ENCODE measurements at places on chromosomes 11 and 22.
A peak's percentile ranks its signal among the peaks of the same experiment; 100 is the strongest.

DNA sequence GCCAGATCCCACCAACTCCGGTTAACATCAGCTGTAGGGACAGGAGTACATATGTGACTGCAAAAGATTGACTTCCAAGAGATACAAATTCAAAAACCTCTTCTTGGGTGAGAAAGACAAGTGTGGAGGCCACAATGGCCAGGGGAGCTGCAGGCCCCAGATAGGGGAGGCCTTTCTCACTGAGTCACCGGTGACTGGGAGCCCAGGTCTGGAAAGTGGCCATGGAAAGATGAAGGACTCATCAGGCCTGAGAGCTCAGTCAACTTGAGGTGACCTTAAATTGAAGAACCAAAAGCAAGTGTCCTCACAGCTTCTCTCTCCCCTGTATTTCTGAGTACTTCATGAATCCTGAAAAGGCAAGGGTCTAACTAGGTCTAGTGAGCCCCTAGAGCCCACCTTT, 90.4 kb upstream of the CLPB start:
- DNase-seq: no peak

GRCh38 chr11:77589181-77589520, 602 bp upstream of the AQP11 start:
- no peak for DNase-seq

- no peak for DNase-seq
Observed at GRCh38 chr11:44550123-44550522, 15.3 kb upstream of the CD82 start.

DNA sequence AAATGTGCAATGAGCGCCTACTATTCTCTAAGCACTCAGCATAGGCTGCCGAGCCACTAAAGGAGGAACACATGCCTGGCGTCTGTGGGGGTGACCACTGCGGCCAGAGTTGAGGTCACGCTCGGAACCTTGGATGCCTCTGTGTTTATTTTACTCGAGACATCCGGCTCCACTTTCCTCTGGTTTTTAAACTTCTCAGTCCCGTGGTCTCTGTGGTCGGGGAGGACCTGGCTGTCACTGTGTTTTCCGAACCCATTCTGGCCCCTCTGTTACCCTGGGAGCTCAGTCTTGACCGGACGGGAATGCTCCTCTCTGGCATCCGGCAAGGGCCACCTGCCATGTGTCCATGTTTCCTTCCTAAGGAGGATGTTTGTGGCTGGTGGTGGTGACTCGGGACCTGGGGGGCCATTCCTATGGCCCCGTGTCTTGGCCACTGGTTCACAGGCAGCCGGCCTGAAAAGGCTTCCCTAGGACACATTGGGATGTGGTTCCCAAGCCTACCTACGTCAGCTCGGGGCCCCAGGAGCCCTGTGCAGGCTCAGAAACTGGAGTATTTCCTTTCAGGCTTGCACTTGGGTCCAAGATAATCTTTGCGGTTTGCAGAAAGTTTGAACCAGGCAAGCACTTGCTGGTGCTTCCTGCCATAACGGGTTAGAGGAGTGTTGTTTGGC, 46.7 kb upstream of the PARVG start:
- no peak for DNase-seq

DNA sequence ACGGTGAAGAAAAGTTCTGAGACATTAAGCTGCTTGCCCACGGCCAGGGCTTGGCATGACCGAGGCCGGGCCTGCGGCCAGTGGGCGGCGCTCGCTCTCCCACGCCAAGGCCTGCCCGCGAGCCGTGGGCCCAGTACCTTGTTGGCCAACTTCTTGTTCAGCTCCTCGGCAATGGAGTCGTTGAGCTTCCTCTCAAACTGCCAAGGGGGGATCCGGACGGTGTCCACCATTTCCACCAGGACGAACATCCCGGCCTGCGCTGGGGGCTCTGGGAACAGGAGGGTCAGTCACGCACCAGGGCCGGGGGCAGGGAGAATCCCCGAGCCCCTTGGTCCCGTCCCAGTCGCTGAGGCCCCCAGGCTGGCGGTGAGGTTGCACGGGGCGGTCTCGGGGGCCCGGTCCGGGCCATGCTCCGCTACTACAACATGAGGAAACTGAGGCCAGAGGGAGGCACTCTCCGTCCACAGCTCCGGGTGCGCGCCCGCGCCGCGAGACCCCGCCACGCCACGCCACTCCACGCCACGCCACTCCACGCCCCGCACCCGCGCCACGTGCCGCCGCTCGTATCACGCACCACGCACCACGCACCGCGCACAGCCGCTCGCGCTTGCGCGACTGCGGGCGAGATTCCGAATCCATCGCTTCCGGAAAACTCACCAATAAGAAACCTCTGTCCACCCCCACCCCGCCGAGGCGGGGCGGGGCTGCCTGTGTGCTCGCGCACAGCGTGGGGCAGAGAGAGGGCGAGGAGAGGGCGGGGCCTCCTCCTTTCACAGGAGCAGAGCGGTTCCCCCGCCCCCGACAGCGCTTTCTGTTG, at the start of gene POLR3H:
POLR3H (minus strand) TSS at position 617 of the 817 bp plus-strand sequence; CDS start at position 248, 369 bp downstream.
- DNase-seq: peak; percentile 99

GRCh38 chr11:128690665-128691101, 3.2 kb upstream of the FLI1 start:
- peak; percentile 56 for DNase-seq

GRCh38 chr11:35541621-35542375, 16.4 kb upstream of the PAMR1 start:
- no peak for DNase-seq

- no peak for DNase-seq
Observed at GRCh38 chr11:115581871-115582639, 77.8 kb upstream of the CADM1 start.

GRCh38 chr11:31645747-31646146, 136.2 kb downstream of the ELP4 start:
- DNase-seq: no peak

- DNase-seq: no peak
Observed at GRCh38 chr22:24107661-24108060, 73.6 kb upstream of the SUSD2 start.

GRCh38 chr11:62671236-62671607, 251 bp upstream of the UQCC3 start:
- no peak for DNase-seq

- DNase-seq: no peak
Observed at GRCh38 chr11:75565221-75565814, 3.3 kb downstream of the SERPINH1 start.

- peak; percentile 97 for DNase-seq
Observed at GRCh38 chr11:129825380-129825779, 9.7 kb downstream of the TMEM45B start.

GRCh38 chr11:131897956-131898355, 527.5 kb downstream of the NTM start:
- no peak for DNase-seq

- peak; percentile 53 for DNase-seq
Observed at GRCh38 chr22:17085277-17086181, 729 bp downstream of the IL17RA start.

DNA sequence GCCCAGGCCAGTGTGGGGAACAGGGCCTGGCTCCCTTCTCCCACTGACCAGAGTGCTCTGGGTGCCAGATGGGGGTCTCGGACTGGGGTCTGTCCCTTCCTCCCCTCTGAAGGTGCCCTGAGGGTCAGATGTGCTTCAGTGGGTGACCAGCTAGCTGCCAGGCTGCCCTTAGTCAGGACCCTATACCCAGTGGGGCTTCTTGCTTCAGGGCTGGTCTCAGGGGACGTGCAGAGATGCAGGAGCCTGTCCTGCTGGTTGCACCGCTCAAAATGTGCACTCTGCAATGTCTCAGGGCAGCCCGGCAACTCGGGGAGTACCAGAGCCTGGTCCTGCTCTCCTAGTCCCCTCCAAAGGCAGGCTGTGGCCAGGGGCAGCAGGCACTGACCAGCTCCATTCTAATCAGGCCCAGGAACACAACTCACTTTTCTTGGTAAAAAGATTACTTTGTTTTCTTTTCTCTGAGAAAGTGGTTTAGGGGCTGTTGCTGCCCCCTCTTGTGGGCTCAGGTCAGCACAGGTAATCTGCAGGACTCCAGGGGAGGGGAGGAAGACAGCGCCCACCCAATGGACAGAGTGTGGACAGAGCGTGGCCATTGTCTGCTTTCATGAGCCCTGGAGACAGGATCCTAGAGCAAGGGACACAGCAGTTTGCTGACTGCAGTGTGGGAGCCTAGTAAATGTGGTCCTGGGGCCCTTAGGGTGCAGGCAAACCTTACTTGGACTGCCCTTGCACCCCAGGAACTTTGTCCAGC, 80.9 kb downstream of the MED15 start:
- DNase-seq: no peak

- no peak for DNase-seq
Observed at GRCh38 chr11:12687216-12687623, 13.0 kb downstream of the TEAD1 start.

DNA sequence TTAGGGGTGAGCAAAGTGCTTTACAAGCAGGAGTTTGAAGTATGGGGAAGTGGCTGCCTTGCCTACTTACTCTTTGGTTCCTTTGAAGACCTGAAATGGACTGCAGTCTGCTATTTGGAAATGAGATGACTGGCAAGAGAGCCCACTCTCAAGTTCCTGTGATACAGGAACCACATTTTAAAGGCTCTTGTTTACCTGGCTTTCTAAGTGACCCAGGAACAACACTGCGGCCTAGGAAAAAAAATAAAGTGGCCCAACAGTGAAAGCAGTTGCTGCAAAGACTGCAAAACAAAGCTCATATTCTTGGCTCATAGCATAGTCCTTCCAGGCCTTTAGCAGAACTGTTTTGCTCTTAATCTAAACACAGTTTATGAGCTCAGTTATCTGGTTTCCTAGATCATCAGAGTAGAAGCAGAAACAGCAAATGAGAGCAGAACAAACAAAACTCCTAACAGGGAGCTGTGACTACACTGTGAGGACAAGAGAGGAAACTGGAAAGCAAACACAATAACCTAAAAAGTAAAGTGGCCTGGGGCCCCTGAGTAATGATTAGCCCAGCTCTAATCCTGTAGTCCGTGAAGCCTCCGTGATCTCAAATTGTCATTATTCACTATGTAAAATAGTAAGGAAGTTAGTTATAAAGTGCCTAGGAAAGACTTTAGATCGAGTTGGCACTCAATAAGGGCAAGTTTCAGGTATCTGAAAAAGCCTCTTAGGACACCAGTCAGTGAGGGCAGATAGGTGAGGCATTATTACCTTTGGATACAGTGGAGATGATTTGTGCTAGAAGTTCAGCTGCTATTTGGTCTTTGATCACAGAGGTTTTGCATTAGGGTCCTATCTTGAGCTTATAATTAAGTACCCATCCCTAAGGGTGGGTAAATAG, 11.5 kb downstream of the CCDC117 start:
- DNase-seq: no peak

DNA sequence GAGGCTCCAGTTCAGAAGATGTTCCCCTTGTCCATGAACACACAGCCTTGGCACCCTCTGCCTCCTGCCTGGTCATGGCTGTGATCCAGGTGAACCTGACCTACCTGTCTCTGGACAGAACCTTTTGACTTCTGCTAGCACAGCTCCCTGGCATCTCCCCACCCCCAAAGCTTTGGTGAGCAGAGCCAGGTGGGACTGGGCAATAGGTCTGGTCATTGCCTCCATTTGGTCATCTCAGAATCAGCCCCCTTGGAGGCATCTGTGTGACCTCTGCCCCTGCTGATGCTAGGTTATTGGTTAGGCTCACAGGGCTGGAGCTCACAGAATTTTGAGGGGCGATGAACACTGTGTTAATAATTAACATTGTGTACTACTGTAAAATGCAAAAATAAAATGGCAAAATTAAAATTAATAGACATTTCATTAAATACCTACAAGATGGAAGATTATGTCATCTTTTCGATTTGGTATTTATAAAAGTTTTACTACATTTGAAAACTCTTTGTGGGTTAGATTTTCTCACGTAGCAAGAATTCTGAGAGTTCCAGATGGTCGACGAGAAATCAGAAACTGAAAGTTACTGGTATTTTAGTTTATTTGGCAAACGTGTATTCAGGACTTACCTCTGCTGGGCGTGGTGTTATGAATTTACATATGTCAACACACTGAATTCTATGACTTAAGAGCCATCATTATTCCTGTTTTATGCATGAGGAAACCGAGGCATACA, 8.3 kb upstream of the KIAA0930 start:
- DNase-seq: no peak

GRCh38 chr11:112123129-112123528, 36.5 kb downstream of the SDHD start:
- no peak for DNase-seq

DNA sequence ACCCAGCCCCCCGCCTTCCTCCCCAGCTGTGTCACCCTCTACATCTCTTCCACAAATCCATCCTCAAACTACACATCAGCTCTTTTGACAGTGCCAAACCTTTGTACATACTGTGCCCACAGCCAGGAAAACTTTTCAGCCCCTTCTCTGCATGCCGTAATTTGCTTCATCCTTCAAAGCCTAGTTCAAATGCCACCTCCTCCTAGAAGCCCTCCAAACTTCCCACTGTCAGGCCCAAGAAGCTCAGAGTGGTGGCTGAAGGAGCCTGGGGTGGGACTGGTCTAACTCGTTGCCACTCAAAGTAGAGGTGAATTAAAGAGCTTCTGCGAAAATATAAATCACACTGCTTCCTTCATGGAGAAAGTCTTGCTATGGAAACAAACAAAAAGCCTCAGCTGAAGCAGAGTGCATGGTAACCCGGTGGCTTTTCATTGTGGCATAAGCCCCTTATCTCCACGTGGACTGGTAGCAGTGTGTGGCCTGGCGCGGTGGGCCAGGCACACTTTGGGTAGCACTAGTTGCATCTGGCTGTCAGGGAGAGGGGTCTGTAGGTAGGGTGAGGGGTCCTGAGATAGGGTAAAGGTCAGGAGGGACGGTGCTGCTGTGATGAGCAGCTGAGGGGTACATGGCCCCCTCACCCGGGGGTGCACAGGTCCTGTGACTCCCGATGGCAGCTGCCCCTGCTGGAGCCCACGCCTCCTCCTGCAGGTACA, 76.9 kb downstream of the MYO7A start:
- DNase-seq: no peak

DNA sequence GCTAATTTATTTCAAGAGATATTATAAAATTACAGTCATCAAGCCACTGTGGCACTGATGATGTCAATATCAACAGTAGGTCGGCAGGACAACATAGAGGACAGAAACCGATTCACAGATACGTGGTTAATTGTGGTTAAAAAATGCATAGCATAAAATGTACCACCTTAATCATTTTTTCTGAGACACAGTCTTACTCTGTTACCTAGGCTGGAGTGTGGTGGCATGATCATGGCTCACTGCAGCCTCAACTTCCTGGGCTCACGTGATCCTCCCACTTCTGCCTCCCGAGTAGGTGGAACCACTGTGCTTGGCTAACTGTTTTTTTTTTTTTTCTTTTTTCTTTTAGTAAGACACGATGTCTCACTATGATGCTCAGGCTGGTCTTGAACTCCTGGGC, 21.0 kb upstream of the TOLLIP start:
- DNase-seq: peak; percentile 70

GRCh38 chr11:1851468-1852180, 1.3 kb upstream of the LSP1 start:
- DNase-seq: no peak

GRCh38 chr11:115724666-115725065, 220.5 kb upstream of the CADM1 start:
- no peak for DNase-seq

- no peak for DNase-seq
Observed at GRCh38 chr22:19675428-19675827, 38.9 kb upstream of the SEPTIN5 start.

Measured in inflammatory macrophage treated with lipopolysaccharide for 4 hours (primary cell).